ENCODE measurements at places on chromosomes 5 and 9.

DNA sequence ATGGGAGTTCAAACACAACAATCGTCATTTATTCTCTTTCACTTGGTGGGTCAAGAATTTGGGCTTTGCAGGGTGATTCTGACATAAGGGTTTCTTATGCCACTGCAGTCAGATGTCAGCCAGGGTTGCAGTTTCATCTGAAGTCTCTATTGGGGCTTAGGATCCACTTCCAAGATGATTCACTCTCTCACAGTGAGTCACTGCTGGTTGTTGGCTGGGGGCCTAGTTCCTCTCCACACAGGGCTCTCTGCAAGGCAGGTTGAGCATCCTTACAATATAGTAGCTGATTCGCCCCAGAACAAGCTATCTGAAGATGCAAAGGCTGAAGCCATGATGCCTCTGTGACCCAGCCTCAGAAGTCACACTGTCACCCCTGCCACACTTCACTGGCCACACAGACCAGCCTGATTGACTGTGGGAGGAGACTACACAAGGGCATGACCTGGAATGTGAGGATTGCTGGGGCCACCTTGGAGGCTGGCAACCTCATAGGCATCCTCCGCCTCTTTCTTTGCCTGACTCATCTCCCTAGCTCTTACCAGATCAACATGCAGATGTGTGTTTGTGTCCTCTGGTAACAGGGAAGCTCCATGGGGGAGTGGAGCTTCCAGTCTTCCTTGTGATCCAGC lies 4.5 kb upstream of the CARD19 start:
- no peak for DNase-seq

DNA sequence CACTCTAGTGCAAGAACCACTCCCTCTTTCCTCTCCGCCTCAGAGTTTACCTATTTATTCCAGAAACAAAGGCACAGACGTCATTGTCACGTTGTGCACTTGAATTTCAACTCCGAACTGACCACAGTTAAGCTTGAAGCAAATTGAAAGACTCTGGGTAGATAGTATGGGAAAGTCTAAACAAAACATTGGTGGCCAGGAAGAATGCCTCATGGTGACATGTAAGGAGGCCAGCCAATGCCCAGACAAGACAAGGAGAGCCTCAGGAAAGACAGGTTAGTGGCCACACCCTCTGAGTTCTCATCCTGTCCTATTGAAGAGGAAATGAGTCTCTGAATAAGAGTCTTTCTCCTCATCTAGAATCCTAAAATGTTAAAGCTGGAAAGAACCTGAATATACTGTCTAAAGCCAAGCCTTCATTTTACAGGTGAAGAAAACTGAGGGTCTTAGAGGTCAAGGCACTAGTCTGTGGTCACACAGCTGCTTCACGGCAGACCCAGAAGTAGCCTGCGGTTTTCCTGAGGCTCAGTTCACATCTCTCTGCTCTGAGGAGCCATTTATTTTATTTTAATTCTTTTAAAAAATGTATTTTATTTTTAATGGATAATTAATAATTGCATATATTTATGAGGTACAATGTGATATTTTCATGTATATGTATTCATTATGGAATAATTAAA lies 30.2 kb downstream of the ZFAND5 start:
- DNase-seq, result no peak

GRCh38 chr5:116686438-116686837 lies 111.8 kb upstream of the SEMA6A start:
- no peak for DNase-seq

GRCh38 chr5:127565586-127566270 lies 48.3 kb downstream of the PRRC1 start:
- no peak for DNase-seq

- no peak for DNase-seq
Measured at GRCh38 chr5:13932011-13932410, 12.5 kb downstream of the DNAH5 start.

DNA sequence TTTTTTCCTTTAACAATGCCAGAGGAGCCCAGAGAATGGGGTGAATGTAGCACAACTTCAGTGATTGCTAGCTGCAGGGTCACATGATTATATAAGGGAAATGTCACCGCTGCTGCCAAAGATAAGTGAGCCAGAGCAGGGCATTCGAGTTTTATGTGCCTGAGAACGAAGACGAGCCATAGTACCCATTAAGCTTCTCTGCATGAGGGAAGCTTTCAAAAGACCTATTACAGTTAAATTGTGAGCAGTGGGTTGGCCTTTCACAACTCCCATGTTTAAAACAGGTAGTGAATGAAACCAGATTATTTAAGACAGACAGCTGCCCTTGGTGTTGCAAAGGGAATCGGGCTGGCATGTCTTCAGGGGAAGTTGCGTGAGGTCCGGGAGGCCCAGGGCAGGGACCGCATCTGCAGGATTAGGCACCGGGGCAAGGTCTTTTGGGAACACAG lies 82.4 kb upstream of the TNFAIP8 start:
- DNase-seq, result no peak

GRCh38 chr9:116450378-116451139 lies 236.5 kb upstream of the TRIM32 start:
- no peak for DNase-seq

DNA sequence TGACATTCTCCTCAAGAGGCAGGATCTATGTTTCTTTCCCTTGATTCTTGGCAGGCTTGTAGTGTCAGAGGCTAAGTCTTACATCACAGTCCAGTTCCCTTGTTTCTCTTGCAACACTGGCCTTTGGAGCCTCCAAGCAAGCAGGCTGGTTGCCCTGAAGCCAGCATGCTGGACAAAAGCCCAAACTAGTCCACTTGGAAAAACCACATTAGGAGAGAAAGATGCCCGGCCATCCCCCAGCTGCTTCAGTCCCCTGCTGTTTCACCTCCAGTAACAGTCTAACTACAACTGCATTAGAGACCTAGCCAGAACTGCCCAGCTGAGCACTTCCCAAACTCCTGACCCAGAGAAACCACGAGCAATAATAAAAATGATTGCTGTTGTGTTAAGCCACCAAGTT lies 87.6 kb downstream of the ADAMTS6 start:
- DNase-seq, result no peak

DNA sequence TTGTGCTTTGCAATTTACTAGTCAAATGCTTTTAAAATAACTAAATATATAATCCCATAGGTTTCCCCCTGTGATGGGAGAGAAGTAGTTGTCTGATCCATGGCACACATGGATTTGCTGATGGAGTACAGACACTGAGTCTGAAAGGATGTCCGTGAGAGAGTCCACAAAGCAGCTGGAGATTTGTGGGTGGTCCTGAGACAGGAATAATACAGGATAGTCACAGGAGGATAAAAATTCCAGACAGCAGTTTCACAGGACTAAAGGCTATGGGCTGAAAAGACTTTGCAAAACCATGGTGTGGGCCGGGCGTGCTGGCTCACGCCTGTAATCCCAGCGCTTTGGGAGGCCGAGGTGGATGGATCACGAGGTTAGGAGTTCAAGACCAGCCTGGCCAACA lies 58.7 kb upstream of the ZFR start:
- DNase-seq, result no peak

GRCh38 chr5:122704247-122705036 lies 70.4 kb upstream of the SNX2 start:
- DNase-seq, result no peak

DNA sequence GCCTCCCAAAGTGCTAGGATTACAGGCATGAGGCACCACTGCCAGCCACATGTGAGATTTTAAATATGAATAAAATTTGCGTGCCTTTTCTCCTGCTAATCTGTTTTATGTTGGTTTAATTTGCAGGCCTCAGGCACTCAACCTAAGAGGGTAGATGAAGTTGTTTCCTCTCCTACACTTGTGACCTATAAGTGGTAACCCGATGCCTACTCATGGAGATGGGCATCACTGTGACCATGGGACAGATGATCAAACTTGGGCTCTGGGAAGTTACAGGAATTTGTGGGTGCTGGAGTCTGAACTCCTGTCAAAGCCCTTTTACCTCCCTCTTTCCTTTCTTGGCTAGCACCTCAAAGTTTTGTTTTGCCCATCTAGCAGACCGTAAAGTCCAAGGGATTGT lies 1.1 kb downstream of the SLC28A3 start:
- no peak for DNase-seq

DNA sequence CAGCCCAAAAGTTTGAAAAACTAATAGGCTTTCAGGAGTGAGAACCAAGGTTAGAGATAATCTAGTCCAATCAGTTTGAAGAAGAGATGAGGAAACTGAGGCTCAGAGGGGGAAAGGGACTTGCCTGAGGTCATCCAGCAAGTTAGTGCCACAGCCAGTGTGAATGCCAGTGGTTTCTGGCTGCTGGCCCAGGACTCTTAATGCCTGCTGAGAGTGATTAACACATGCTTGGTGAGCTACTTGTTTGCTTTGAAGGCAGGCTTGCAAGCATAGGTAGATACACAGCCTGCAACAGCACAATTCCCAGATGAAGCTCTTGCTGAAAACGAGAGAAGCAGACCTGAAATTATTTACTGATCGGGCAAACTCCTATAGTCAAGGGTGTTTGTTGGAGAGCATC lies 591.6 kb upstream of the SGCD start:
- no peak for DNase-seq

DNA sequence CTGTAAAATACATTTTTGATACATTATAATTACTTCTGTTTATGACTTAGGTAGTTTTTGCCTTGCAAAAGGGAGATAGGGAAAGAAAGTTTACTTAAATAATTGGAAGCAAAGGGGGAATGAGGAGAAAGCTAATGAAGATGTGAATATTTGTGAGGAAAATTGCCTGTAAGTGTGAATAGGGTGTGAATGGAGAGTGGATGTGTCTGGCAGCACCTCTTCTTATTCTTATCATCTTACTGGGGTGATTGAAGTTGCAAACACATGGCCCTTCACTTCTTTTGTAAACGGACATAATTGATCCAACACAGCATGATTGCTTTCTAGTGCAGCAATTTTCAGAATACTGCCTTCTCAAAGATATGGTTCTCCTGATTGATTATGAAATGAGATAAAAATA lies 46.6 kb downstream of the PALM2AKAP2 start:
- no peak for DNase-seq

- DNase-seq, result no peak
Measured at GRCh38 chr5:139855946-139856540, 60.4 kb downstream of the PSD2 start.

GRCh38 chr5:96207420-96207819 lies 225.6 kb downstream of the PCSK1 start:
- DNase-seq, result no peak

GRCh38 chr5:79229357-79230174 lies 6.4 kb upstream of the JMY start:
- no peak for DNase-seq

- DNase-seq, result no peak
Measured at GRCh38 chr5:177023303-177023664, 788 bp downstream of the ZNF346 start.

GRCh38 chr9:89311346-89312221 lies 589 bp downstream of the CKS2 start:
- no peak for DNase-seq

- DNase-seq, result no peak
Measured at GRCh38 chr9:126343271-126343700, 16.7 kb downstream of the MVB12B start.

GRCh38 chr5:6585939-6586646 lies 46.8 kb downstream of the NSUN2 start:
- no peak for DNase-seq

- no peak for DNase-seq
Measured at GRCh38 chr9:89412541-89412940, 85.4 kb downstream of the SEMA4D start.

GRCh38 chr5:124658867-124659557 lies 87.4 kb downstream of the ZNF608 start:
- DNase-seq, result no peak

DNA sequence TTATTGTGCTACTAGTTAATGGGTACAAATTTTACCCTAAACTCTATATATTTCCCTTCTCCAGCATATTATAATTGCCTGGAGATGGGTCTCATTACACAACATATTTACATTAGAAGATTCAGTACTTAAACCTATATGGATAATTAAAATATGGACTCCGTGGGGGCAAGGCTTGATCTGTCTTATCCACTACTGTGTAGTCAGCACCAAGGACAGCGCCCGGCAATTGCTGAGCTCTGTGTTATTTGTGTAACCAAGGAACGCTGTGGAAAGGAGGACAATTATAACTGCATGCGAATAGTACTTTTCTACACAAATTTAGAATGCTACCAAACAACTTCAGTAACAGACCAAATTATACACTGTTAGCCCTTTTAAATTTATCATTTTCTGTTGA lies 77.7 kb downstream of the DNAH5 start:
- DNase-seq, result no peak

Data from activated CD8-positive, alpha-beta memory T cell treated with anti-CD3 and anti-CD28 coated beads for 1 hour (primary cell).